ENCODE measurements at places on chromosomes 1 and 21. TPM values are rescaled to one million over a fixed set of nuclear protein-coding genes. Genes with fewer than 3 reads are reported as not detected.

GRCh38 chr1:160438317-160438918, 38.1 kb downstream of the VANGL2 start:
- DNase-seq: no peak

DNA sequence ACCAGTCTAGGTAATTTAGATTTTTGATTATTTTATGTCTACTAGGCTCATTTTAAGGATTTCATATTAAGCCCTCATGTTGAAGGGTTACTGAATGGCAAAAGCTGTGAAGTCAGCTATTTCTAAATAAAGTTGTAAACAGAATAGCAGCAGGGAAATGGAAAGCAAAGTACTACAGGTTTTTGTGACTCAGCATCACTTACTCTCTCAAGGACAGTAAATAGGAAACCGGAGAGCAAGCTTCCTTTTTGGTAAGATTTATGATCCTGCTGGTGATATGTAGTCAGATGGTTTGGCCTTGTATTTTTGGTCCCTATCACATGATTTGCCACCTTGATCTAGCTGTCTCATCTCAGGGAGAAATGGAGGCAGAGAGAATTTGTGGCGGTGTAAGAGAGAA, 226.0 kb downstream of the RPS6KC1 start:
- DNase-seq: no peak

GRCh38 chr1:160486453-160486852, 36.6 kb downstream of the SLAMF6 start:
- no peak for DNase-seq

- DNase-seq: no peak
Measured at GRCh38 chr1:161139766-161140165, 7.3 kb upstream of the DEDD start.

Gene SRP9
- total RNA-seq: 151 TPM

Gene PPM1J
- total RNA-seq: 1.8 TPM

- DNase-seq: no peak
Measured at GRCh38 chr1:91501971-91502671, 1.5 kb downstream of the CDC7 start.

Gene TXNIP
- 609 TPM for total RNA-seq

GRCh38 chr1:61318319-61319125, 236.2 kb downstream of the NFIA start:
- DNase-seq: no peak

DNA sequence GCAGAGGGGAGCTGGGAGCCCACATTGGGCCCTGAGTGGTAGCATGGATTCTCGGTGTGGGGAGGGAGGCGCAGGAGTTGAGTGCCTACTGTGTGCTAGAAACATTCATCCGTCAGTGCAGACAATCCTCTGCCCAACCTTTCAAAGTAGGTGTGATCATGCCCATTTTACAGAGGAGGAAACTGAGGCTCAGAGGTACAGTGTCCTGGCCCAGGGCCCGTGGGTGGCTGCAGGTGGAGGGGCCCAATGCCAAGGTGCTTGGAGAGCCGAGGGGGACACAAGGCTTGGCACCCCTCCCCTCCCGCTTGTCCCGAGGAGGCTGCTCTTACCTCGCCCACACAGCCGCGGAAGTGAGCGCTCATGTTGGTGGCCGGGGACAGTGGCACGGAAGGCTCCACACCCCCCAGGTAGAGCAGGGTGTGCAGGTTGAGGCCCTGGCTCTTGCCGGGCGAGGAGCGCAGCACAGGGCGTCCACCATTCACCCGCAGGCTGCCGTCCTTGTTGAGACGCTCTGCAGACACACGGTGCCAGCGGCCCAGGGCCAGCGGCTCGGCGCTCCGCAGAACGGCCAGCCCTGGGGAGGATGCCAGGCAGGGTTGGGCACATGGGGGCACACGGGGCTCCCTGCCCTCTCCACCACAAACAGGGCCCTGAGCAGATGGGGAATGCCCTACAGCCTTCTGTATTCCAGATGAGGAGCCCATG, 16.6 kb downstream of the LDLRAD2 start:
- no peak for DNase-seq

Gene PEAR1
- total RNA-seq: 74.7 TPM

DNA sequence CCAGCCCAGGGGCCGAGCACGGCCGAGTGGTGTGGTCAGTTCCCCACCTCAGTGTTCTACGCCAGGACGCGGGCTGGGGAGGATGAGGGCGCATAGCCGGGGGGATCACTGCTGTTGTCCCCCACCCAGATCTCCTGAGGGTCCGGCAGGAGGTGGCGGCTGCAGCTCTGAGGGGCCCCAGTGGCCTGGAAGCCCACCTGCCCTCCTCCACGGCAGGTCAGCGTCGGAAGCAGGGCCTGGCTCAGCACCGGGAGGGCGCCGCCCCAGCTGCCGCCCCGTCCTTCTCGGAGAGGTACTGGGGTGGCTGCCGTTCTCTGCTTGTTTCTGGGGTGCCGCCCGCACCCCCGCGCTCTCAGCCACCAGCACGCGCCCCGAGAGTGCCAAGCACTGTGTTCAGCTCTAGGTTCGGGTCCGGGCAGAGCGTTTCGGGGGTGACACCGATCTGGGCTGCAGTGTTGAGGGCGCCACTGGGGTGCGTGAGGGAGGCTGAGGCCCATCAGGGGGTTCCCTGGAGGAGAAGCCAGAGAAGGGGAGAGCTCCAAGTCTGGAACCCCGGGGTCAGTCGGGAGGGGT, 17.4 kb downstream of the SAMD11 start:
- DNase-seq: no peak

Gene AMY2B
- 53.7 TPM for total RNA-seq

DNA sequence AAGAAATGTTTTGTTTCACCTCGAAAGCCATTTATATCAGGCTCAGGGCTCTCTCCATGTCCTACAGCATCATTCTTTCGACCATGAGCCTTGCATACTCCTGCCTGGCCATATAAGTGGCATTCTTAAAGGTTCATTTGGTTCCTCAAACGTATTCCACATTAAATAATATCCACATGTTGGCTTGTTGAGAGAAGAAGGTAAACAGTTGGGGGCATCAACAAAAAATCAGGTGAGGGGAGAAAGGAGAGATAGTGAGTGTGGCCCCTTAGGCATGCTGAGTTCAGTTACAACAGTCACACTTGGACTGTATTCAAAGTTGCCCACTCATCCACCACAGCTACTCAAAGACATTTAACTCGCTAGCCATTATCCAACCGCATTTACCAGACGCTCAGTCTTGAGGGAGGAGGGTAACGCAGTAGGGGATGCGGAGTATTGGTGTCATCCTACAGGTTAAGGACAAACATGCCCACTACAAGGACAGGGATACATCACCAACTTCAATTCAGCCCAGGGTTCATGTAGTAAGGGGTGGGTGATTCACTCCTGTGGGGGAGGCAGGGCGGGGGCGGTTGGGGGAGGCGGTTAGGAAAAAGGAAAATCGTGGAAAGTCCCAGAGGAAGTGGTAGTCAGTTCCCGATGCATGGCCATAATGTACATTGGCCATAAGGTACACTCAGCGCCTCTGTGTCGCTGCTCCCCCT, 1.4 kb downstream of the ZNF697 start:
- no peak for DNase-seq
